ELF-1 (cell line): ENCODE measurements at places on chromosomes 11 and 22.
A peak's percentile ranks its signal among the peaks of the same experiment; 100 is the strongest.

DNA sequence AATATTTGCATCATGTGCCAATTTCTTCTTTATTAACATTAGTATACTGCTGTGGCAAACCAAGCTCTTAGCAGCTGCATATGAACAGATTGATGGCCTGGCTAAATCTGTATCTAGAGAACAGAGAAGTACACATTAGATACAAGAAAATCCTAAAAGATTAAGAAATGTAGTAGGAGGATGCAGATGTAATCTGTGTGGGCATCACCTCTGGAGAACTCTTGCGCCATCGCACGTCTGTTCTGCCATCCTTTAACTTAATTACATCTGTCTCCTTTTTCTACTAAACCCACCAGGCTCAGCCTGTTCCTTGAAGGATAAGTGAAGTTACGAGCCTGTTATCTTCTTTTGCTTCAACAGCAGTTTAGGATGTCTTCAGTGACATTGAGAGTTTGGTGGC, 196.4 kb upstream of the PITPNB start:
- no peak for DNase-seq

- DNase-seq = no peak
Observed at GRCh38 chr11:75902631-75903030, 87.6 kb downstream of the UVRAG start.

DNA sequence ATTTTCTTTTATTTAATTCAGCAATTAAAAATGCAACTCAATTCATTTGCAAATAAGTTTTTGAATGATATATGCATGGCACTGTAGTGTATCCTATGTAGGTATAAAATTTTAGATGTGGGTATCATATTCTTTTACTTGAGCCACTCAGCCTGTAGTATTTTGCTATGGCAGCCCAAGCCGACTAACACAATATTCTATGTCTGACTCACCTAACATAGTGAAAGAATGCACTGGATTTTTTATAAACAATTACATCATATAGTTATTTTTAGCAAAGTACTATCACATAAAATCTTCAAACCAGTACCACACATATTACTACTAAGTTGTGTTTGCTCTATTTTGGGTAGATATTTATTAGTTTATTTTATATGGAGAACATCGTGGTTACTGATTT, 21.9 kb upstream of the GRIA4 start:
- no peak for DNase-seq

- peak; percentile 3 for DNase-seq
Observed at GRCh38 chr11:84261707-84262106, 975.5 kb upstream of the CCDC90B start.

- DNase-seq = no peak
Observed at GRCh38 chr11:4197112-4197511, 102.5 kb downstream of the RRM1 start.

DNA sequence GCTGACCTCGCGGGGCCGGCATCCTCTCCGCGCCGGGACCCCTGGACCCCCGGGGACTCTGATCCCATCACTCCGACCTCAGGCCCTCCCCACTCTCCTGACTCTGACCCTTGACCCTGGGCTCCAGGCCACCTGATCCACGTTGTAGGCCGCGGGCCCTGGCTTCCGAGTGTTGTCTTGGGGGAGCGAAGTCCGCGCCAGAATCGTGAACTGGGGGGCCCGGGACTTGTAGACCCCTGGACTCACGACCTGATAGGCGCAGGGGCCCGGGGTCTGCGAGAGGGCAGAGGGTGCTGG, 716 bp upstream of the TYMP start:
- DNase-seq = no peak

DNA sequence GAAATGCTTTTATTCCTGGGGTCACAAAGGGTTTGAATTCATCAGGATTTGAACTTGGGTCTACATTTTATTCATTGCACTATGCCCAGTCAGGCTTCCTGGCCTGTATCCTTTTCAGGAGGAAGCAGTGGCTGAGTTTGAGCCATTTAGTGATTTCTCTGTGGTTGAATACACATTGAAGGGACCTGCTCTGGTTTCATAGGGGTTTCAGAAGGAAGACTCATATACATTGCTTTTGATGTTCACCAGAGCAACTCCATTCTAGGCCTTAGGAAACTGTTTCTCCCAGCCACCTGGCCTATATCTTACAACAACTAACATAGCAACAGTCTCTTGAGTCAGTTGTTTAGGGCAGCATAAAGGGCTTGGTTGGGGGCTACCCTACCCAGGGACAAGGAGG, 165.7 kb downstream of the INSC start:
- no peak for DNase-seq

DNA sequence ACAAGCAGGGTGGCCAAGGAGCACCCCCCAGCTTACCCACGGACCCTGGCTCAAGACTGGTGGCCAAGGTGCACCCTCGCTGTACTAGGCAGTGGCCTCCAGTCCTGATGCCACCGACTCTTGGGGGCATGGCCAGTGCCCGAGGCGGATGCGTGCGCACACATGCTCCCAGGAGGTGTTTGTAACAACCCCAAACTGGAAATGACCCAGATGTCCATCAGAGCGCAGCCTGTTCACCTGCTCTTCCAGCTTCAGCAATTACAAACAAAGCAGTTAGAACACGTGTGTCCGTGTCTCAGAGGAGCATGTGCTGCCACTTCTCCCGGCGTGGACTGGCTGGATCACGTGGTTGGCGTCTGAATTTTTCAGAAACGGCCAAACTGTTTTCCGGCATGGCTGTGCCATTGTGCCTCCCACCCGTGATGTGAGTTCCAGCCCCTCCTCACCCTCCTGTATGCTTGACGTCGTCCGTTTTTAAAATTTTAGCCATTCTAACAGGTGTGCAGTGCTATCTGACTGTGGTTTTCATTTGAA, 7.1 kb upstream of the MUC6 start:
- DNase-seq = no peak

DNA sequence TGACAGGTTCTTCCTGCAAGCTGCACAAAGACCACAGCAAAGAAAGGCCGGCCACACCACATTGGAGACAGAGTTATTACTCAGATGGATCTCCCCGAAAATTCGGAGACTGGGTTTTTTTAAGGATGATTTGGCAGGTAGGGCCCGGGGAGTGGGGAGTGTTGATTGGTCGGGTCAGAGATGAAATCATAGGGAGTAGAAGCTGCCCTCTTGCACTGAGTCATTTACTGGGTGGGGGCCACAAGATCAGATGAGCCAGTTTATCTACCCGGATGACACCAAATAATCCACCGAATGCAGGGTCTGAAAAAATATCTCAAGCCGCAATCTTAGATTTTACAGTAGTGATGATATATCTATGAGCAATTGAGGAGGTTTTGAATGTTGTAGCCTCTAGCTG, 401.8 kb upstream of the FAT3 start:
- no peak for DNase-seq

GRCh38 chr11:2681408-2682145, 18.2 kb downstream of the KCNQ1OT1 start:
- no peak for DNase-seq

GRCh38 chr22:36737776-36738175, 34.2 kb upstream of the CACNG2 start:
- no peak for DNase-seq

DNA sequence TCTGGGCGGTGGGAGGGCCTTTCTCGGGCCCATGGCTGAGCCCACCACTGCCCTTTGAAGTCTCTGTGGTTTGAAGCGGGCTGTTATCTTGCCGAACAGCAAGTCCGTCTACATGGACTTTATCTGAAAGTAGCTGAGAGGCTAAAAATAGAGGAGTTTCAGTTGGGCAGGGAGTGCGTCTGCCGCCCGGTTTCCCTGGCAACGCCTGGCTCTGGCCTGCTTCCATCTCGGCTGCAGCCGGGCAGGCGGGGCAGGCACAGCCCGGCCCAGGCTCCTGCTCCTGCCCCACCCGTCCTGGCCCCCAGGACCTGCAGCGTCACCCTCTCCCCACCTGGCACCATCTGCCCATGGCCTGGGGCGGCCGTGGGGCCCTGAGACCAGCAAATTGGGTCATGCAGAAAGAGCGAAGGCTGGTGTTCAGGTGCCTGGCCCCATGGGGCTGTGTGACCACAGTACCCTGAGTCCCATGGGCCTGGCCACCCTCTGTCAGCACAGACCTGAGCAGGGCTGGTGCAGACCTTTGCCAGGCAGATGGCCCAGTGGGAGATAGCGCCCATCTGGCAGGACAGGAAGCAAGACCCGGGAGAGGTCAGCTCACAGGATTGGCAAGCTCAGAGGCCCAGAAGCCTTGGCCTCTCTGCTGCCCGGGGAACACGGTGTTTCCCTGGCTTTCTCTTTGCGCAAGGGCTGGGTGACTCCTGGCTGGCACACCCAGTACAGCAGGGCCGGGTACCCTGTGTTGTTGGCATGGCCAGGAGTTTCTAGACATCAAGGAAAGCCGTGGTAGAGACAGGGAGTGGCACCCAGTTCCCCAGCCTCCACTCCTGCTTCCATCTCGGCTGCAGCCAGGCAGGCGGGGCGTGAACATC, 79.1 kb upstream of the KCNQ1OT1 start:
- DNase-seq = peak; percentile 74

DNA sequence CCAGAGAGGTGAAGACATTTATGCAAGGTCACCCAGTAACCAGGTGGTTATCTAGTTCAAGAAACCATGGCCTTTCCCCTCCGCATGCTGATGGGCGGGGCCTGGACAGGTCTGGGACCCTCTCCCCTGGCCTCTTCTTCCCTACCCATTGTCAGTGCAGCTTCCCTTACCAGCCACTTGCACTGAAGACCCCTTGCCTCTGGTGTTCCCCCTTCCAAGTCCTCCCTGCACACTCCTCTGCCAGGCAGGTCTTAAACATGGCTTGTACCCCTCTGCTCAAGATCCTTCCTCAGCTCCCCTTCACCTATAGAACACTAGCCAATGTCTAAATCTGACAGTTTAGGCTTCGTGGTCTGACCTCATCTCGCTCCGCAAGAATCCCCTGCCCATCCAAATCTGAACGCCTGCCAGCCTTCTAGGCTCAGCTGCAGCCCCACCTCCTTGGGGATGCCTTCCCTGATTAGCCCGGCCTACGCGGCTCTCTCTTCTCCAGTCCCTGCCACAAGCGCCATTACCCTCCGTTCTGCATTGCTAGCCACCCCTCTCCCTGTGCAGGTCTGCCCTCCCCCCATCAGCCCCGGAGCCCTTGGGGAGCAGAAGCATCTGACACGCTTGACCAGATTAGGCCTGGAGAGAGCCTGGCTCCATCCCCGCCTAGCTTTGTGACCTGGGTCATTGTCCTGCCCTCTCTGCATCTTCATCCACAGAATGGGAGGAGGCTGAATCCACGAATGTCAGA, 213.8 kb downstream of the DSCAML1 start:
- DNase-seq = no peak

DNA sequence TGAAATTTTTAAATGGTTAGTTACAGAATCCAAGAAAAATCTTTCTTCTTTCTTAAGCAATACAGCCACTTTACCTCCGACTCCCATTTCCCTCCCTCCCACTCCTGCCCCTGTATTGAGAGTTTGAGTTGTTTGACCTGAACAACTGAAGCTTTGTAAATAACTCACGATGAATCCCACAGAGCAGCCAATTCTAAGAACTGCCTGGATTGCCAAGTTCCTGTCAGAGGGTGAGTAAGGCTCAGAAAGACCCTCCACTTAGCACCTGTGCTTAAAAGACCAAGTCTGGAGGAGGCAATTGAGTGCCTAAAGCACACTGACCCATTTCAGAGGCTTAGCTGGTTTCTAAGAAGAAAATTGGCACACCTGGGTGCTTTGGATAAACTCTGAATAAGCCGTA, 158.5 kb downstream of the MSANTD4 start:
- no peak for DNase-seq

DNA sequence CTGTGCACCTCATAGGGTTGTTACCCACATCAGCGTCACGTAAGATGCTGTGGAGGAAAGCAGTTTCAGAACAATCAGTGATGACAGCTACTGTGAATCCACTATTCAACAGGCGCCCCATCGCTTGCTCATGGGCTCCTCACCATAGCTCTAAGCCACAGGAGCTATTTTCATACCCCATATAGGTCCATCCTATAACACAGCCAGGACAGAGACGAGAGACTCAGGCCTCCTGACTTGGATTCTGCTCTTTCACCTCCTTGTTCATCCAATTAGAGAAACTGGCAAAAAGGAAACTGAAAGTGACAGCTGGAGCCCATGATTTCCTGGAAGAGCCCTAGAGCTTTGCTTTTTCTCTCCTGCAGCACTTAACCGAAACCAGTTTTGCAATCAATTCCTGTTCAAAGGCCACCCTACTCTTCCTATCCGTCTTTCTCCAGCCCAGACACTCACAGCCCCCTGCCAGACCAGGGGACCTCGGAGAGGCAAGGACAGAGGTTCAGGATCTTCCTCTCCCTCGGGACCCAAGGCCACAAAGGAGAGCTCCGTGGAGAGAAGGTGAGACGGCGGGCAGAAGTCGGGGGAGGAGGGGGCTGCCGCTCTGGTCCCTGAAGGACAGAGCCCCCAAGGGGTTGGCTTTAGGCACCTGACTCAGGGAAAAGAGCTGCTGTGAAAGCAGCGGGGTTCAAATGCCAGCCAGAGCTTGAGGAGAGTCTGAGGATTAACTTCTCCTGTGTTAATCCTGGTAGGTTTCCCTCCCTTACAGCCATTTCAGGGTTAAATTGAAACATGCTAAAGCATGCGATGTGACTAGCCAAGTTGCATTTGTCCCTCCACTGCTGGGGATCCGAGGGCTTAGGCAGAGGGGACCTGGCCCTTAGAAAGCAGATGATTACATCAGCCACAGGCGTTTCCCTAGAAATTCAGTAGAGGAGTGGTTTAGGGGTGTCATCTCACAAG, at the start of gene APOL6:
TSS of gene APOL6 (plus strand) at position 381 of the 960 bp plus-strand sequence. CDS start 7,980 bp downstream, outside the sequence.
- DNase-seq = peak; percentile 50

DNA sequence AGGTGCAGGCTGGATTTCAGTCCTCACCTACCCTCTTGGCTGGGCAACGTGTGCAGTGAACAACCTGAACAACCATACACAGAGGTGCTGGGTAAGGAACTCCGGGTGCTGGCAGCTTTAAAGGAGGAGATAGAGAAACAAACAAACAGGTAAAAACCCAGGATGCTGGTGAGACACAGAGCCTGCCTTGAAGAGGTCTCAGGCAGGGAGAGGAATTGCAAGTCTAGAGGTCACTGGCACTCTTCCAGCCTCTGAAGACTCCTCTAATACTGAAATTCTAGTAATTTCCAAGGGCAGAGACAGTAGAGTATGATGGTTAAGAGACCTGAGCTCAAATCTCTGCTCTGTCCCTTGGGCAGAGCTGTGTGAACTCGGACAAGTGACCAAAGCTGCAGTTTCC, 192.5 kb downstream of the CEP164 start:
- no peak for DNase-seq

GRCh38 chr22:49983148-49984042, 22.8 kb downstream of the PIM3 start:
- peak; percentile 52 for DNase-seq

DNA sequence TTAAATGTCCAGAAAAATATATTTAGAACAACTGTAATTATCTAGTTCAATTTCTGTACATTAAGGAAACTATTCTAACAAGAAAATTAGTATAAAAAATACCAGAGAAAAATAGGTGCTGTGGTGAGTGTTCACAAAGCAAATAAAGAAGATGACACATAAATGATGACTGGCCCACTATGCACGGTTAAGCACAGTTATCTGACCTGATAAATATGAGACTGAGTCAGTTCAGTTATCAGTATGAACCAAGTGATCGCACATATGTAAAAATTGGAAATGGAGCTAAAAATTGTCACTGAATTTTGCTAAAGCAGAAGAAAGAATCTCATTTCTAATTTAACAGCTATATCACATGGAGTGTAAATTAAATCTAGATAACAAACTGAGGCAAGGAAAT, 18.8 kb upstream of the MAML2 start:
- no peak for DNase-seq
